Stimulated activated CD8-positive, alpha-beta memory T cell treated with anti-CD3 and anti-CD28 coated beads, Interleukin-12 subunit alpha, Interleukin-12 subunit beta, amount 100 ng/mL, for 4 hours (primary cell): ENCODE measurements at places on chromosomes 11 and 22.

- DNase-seq = no peak
These were observed 17.2 kb downstream of the CD6 start for GRCh38 chr11:60988658-60989057.

GRCh38 chr22:29443861-29444792, 5.7 kb downstream of the RFPL1 start:
- DNase-seq = no peak

GRCh38 chr22:22235558-22235957, 9.0 kb upstream of the VPREB1 start:
- DNase-seq = no peak

- DNase-seq = no peak
These were observed 24.1 kb upstream of the FAM181B start for GRCh38 chr11:82757660-82758357.

DNA sequence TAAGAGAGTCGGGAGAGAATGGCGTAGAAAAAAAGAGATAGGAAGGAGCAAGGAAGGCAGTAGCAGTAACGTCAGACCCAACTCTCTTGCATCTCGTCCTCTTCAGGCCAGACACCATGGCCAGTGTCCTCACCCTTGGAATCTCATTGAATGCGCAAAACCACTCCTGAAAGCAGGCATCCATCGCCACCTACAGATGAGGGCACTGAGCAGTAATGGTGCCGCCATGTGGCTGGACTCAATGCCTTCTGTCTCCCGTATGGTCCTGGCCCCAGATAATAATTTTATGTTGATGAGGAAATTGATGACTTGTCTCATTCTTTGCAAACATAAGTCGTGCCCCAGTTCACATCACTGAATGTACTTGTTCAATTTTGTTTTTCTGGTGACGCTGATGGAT, 17.8 kb upstream of the ALX4 start:
- no peak for DNase-seq

- no peak for DNase-seq
These were observed 633.0 kb downstream of the TBC1D22A start for GRCh38 chr22:47395481-47395880.

DNA sequence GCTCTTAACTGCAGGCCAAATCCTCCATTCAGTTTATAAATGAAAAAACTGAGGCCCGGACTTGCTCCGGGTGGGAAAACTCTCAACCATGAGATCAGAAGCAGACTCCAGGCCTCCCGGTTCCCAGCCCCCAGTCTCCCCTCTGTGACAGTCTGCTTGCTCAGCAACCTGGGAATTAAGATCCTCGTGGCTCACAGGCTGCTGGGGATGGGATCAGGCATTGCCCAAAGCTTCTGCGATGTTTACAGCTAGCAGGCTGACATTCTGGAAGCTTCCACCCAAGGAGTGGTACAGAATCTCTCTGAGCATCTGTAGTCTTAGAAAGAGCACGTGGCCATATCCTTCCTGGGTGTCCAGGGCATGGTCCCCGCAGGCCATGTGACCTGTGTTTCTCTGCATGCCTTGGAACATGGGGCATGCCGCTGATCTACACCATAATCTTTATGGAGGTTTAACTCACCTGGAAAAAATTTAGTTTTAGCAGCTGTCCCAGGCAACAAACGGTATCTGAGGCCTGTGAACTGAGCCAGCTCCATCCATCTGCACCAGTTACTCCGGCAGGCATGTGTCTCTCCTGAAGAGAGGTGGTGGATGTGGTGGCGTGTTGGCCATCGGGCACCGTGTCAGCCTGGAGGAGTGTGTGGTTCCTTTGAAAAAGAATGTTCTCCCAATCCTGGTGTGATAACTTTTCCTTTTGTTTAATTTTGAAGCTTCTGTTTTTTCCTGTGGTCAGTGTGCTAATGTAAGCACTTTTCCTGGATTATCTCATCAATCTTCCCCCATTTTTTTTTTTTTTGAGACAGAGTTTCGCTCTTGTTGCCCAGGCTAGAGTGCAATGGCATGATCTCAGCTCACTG, 7.9 kb downstream of the FBLN1 start:
- no peak for DNase-seq

DNA sequence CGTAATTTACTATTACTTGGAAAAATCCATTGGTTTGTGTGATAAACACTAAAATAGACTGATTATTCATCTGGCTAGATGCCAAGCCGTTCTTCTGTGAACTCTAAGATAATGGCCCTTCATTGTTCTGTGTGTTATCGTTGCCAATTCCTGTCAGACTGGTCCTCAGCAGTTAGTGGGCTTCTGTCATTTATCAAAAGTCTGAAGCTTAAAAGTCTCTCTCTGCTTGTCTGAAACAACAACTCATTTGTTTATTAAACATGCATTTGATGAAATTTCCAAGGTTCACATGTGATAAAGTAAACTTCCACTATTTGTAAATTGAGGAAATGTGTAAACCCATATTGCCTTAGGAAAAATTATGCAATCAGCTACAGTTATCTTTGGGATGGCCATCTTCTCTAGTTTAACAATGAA, 21.1 kb upstream of the RDX start:
- DNase-seq = no peak
